ENCODE measurements at places on chromosomes 12 and 14.

- DNase-seq = no peak
Observed at GRCh38 chr12:59645242-59645641, 49.4 kb downstream of the SLC16A7 start.

GRCh38 chr12:46453428-46453827 lies 80.9 kb upstream of the SLC38A2 start:
- no peak for DNase-seq

- DNase-seq = no peak
Observed at GRCh38 chr14:64632056-64632455, 72.2 kb upstream of the PLEKHG3 start.

GRCh38 chr14:38828183-38828827 lies 274.7 kb downstream of the SEC23A start:
- no peak for DNase-seq

DNA sequence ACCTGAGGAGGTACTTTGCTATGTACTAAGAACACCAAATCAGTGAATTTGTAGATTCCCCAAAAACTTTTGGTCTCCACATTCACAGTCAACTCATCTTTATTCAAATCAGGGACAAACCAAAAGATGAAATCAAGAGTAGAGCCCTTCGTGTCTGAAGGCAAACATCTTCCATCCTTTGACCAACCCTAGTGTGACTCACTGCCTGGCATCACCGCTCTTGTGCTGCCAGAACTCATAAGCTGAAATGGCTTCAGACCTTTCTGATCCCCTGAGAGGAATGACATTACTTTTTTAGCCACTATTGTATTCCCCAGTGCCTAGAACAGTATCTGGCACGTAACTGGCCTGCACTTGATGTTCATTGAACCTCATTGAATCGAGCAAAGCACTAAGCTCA lies 50.1 kb downstream of the GOLGA5 start:
- no peak for DNase-seq

DNA sequence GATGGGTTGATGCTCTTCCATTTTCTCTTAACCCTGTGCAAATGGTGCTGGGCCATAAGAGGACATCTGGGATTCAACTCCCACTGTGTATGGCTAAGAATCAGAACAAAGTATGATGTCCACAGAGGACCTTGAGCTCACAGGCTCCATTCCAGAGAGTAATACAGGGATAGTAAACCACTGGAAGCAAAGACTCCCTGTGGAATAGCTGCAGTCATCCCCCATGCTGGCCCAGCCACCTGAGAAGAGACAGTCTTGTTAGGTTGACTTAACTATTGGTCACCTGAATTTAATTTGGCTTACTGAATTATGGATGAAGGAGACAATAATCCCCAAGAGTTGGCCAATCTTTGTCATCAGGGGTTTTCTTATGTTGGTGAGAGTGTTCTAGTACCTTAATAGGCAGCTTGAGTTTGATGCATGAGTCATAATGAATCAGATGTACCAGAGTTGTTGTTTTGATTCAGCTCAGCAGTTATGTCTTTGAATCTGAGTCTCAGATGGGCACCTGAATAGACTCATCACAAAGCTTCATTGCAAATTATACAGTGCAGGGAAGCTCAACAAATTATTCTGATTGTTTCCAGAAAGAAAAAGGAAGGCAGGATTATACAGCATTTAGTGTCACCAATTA lies 122.7 kb downstream of the SSPN start:
- DNase-seq = peak; percentile 81

DNA sequence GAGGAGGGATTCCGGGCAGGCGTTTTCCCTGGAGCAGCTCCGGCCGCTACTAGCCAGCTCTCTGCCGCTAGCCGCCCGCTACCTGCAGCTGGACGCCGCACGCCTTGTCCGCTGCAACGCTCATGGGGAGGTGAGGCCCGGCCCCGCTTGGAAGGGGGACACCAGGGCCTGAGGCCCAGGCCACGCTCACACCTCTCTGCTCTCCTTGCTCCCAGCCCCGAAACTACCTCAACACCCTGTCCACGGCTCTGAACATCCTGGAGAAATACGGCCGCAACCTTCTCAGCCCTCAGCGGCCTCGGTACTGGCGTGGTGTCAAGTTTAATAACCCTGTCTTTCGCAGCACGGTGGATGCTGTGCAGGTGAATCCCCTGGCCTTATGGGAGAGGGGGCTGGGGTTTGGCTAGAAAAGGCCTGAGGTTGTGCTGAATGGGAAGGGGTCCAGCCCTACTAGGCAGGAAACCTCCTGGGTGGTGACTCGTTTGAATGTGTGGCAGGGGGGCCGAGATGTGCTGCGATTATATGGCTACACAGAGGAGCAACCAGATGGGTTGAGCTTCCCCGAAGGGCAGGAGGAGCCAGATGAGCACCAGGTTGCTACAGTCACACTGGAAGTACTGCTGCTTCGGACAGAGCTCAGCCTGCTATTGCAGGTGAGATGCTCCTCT lies 597 bp downstream of the RNF31 start:
- no peak for DNase-seq

DNA sequence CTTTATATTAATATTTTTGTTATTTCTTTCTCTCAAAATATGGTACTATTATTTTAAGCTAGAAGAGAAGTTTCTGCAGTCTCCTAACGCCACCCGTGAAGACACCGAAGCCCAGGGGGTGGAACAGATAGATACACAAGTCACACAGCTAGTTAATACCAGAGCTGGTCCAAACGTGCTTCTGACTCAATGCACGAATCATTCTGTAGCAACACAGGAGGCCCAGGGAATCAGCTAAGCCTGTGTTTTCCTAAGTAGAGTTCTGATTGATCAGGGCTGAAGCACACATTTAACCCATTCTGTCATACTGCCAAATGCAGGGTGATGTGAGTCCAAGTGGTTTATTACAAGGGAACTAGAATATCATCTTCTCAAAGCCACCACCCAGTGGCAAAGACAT lies 116.9 kb upstream of the PWP1 start:
- DNase-seq = no peak

DNA sequence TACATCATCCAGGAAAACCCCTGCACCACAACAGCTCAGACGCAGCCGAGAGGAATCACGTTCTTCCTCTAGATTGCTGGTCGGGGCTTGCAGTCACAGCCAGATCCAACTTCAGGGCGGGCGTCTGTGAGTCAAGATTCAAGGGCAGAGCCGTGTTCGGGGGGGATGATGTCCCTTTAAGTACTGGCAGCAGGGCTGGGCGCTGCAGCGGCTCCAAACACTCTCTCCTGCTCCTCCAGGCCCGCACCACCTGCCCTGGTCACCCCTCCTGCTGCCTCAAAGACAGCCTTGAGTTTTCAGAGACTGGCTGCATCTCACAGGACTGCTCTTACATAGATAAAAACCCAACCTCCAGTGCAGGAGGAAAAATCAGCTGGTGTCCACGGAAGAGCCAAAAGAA lies 68.3 kb downstream of the KDM2B start:
- no peak for DNase-seq

DNA sequence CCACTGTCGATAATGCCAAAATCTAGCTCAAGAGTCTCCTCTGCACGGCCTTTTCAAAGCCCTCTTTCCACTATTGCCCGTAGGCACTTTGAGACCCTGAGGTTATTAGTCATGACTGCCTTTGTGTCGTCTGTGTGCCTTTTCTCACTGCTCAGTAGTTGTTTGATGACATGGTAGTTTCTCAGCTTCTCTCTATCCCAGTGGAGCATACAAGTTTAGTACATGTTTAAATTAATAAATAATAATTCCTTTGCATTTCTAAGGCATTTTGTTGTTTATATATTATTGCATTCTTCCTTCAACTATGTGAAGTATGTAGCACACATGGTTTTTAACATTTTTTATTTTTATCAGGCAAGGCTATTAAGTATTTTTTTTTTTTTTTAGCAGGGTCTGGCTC lies 458.1 kb downstream of the PCNX1 start:
- no peak for DNase-seq

- DNase-seq = no peak
Observed at GRCh38 chr12:83971781-83972180, 940.8 kb downstream of the SLC6A15 start.

DNA sequence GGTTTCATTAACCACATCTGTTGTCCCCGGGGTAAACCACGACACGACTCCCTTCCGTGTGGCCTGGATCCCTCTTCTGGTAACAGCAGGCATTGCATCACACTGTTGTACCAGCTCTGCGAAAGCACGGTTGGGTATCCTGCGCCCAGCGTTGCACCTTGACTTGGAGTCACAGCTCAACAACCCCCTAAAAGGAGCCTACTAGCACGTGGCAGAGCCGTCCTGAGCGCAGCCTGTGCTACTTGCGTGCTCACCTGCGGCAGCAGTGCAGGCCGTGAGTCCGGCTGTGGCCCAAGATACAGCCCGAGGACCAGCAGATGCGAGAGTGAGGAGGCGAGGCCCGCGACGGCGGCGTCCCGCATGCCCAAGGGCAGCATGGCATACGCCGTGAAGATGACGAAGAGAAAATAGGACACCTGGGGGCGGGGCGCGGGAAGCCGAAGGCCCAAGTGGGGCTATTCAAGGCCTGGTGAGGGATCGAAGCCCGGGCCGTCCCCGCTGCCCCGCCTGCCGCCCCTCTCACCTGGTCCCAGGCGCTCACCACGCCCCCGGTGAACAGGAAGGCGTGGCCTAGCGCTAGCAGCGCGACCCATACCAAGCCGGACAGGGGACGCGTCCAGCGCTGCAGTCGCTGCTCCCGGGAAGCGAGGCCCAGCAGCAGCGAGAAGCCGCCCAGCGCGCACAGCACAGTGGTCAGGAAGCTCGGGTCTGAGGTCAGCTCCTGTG lies 2.4 kb downstream of the ADCY4 start:
- DNase-seq = peak; percentile 48

DNA sequence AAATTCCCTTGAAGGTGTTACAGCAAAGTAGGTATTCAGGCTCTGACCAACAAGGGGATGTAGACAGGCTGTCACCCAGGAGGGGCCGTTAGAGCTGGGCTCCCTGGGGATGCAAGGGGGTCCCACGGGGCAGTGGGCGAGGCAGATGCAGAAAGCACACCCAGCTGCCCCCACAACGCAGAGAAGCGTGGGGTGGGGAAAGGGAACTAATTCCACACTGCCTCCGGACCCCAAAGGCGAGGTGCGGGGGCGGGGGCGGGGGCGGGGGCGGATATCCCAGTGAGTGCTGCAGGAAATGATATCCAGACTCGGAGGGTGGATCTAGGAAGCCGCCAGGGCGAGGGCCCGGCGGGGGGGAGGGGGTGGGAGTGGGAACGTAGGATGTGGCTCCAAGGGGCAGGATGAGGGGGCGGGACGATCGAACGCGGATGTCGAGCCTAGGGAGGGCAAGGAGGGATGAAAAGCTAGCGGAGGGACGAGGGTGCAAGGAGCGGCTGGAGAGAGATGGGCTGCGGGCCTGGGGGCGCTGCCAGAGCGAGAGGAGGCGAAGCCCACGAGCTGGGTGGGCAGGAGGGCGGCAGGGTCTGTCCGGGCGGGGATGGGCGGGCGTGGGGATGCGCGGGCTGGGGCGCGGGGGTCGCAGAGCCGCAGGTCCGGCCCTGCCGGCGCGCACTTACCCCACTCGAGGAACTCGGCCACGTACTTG lies 874 bp downstream of the CDC42BPB start:
- DNase-seq = no peak

- no peak for DNase-seq
Observed at GRCh38 chr14:97878727-97879126, 1081.5 kb downstream of the VRK1 start.

DNA sequence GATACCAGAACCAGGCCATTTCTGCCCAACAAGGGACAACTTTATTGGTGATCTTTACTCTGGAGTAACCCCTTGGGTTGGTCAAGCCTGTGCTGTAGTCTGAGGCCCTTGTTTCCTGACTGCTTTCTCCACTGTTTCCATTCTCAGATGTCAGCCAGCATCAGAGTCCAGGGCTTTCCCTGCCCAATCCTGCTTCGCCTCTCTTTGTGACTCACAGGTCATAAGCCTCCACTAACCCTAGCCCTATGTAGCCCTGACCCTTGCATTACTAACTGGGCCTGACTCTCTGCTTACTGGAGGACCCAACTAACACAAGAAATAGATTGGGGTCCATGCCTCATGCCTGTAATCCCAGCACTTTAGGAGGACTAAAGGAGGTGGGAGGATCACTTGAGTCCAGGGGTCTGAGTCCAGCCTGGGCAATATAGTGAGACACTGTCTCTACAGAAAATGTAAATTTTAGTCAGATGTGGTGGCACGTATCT lies 8.6 kb upstream of the SNRNP35 start:
- no peak for DNase-seq

DNA sequence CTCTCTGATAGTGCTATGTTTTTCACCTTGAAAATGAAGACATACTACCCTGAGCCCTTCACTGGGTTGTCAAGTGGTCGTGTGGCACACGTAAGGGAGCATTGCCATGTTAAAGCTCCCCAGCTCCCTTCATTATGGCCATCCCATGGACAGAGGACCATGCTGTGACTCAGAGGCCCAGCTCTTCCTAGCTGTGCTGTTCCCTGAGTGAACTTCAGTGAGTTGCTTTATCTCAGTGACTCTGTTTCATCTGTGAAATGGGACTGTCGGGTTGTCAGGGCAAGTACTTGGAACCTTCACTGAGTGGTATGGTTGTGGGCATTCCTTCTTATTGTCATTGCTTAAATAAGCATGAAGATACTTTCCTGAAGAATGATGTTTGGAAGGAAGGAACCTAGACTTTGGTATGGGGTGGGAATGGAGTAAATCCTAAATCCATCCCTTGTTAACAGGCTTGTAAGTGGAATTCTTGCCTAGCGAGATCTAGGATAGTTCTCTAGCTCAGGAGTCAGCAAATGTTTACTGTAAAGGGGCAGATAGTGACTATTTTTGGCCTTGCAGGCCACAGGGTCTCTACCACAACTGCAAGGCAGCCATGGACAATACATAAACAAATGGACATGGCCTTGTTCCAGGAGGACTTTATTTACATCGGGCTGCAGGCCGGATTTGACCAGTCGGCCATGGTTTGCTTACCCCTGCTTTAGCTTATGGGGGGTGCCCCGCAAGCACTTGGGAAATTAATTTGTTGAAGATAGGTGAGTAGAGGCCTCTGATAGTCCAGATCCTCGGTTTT lies 283.5 kb downstream of the ZFP36L1 start:
- no peak for DNase-seq

GRCh38 chr12:52215587-52216031 lies 17.4 kb upstream of the KRT7 start:
- peak; percentile 60 for DNase-seq

DNA sequence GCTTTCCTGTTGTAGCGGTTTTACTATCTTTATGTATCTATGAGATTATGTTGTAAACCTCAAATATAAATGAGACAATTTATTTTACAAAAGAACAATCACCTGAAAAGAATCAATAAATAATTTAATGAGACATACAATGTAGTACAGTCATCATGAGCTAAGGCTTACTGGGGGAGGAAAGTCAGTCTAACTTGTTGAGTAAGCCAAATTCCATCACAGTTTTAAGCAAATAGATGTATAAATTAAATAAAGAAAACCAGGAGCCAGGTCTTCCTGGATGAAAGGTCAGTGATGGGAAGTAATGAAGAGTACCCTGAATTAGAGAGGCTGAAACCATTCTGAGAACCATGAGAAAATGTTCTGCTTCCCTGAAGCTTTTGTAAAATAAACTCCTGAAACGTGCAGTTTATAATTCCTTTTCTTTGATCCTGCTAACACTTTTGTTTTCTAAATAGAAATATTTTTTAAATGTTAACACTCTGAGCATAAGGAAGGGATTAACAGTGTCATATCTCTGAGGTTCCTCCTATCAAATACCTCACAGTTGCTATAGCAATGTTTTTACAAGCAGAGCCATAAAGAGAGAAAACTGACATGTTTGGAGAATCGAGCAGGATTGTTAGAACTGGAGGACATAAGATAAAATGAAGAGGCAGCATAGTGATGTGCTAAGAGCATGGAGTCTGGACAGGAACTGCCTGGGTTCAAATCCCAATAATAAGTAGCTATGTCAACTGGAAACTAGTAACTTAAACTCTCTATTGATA lies 444.9 kb upstream of the FOXG1 start:
- no peak for DNase-seq

Measured in Panc1 (cell line).